ENCODE measurements at places on chromosomes 1 and 21. TPM values are rescaled to one million over a fixed set of nuclear protein-coding genes. Genes with fewer than 3 reads are reported as not detected.

GRCh38 chr1:218485241-218485928 lies 140.2 kb downstream of the TGFB2 start:
- DNase-seq, result no peak

DNA sequence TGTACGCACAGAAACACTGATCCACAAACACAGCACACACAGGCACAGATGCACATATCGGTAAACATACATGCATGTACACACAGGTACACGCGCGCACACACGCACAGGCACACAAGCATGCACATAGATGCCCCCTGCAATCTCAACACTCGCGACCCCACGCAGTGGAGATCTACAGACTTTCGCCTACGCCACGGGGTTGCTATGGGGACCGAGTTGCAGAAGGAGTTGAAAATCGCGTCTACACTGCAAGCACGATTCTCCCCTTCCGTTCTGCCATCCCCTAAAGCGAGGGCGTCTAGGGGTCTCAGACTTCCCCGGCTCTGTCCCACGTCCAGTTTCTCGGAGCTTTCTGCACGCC lies 826 bp downstream of the TRIM17 start:
- no peak for DNase-seq

DNA sequence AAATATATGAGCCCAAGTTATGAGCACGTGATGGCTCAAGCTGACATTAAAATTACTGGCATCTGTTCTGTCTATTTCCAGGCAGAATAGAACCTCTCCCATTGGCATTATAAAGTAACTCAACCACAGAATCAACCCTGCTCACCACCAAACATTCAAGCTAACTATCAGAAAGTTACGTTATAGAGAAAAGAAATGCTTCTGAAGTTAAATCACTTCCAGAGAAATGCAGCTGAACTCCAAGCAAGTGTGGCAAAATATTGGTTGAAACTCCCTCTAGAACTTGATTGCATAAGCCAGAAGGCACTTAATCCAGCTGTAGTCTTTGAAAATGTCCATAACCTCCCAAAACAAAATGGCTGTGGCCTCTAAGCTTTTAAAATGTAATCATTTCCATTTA lies 36.2 kb upstream of the UBE2U start:
- peak; percentile 55 for DNase-seq

DNA sequence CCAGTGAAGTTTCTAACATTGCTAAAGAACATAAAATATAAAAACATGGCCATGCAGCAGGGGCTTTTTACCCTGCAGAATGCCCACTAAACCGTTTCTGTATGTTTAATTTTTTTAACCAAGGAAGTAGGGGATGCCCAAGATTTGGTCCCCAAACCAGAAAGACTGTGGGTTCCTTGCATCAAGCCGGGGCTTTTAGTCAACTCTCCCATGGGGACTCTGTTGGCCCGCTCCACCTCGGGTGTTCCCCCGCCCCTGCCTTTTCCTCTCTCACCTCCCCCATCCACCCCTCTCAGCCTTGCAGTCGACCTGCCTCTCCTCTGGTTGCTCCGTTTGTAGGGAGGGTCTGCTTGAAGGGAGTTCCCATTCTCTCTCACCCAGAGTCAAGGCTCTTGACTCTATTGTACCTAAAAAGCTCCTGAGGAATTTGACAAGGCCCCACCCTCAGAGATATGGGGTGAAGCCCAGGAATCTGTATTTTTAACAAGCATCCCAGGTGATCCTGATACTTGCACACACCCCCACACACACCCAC lies 117.5 kb downstream of the TOMM20 start:
- no peak for DNase-seq

GRCh38 chr1:103256490-103256889 lies 148.2 kb upstream of the COL11A1 start:
- DNase-seq, result peak; percentile 44

Gene ADAM30
- polyA plus RNA-seq, result not detected

GRCh38 chr1:8583031-8583430 lies 234.4 kb downstream of the RERE start:
- no peak for DNase-seq

GRCh38 chr1:168767894-168768584 lies 39.0 kb upstream of the DPT start:
- peak; percentile 72 for DNase-seq

GRCh38 chr1:17941431-17942189 lies 166.0 kb upstream of the IGSF21 start:
- no peak for DNase-seq

Gene FAM177B
- polyA plus RNA-seq, result not detected

Gene GJB3
- polyA plus RNA-seq, result not detected

DNA sequence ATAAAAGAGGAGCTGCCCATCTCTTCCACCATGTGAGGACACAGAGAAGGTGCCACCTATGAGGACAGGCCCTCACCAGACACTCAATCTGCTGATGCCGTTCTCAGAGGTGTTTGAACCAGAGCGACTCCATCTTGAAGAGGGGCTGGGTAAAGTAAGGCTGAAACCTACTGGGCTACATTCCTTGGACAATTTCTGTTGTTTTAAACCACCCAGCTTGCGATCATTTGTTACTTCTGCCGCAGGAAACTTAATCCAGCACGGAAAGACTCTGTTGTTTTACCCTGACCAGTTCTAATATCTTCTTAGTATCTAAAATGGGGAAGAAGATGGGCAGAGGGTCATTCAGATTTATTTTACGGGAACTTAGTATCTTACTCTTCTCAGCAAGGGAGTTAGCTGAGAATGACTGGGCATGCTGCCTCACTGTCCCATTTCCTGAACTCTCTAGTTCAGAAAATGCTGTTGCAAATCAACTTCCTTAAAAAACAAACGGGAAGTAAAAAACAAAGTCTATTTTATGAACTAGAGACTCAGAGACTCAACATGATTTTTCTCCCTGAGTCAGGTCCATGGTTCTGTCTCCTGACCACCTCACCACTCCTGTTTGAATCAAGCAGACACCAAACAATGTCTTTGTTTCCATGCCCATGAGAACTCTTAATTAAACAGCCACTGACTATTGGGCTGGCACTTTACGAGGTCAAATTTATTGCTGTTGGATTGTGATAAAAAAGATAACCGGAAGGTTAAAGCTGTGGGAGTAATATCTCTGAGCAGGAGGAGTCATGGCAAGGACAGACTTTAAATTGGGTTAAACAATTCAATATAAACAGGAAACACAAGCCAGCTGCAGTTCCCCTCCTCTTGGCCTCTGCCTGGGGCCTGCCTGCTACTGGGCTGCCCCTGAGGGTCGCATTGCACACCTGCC lies 23.8 kb upstream of the IFNAR1 start:
- no peak for DNase-seq

Gene LCE1E
- 0.08 TPM for polyA plus RNA-seq

- DNase-seq, result no peak
Observed at GRCh38 chr1:93219443-93219842, 38.9 kb downstream of the CCDC18 start.

Gene KIF2C
- 41.9 TPM for polyA plus RNA-seq

- no peak for DNase-seq
Observed at GRCh38 chr1:17447501-17447992, 8.1 kb upstream of the RCC2 start.

GRCh38 chr1:243346468-243346867 lies 90.6 kb downstream of the SDCCAG8 start:
- DNase-seq, result no peak

DNA sequence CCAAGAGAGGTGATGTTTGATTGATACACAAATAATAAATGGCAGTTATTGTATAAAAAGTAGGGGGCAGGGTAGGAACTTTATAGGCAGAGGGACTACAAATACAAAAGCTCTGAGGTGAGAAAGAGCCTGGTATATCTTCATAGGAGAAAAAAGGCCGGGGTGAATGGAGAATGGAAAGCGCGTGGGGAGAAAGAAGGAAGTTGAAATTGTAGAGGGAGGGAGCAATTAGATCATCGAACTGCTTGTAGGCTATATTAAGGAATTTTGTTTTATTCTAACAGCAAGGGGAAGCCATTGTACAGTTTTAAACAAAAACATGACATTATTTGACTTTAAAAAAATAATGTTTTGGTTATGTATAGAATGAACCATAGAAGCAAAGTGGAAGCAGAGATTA lies 147.4 kb downstream of the PDE4B start:
- DNase-seq, result no peak

- peak; percentile 82 for DNase-seq
Observed at GRCh38 chr1:10980094-10980577, 32.3 kb upstream of the TARDBP start.

GRCh38 chr21:43304206-43304605 lies 122.7 kb downstream of the SIK1 start:
- no peak for DNase-seq

GRCh38 chr1:156598731-156599432 lies 2.4 kb downstream of the GPATCH4 start:
- DNase-seq, result no peak

Gene AP4B1
- polyA plus RNA-seq, result 16.8 TPM

- peak; percentile 25 for DNase-seq
Observed at GRCh38 chr1:1399872-1400575, 889 bp upstream of the CCNL2 start.

Gene KCNK1
- polyA plus RNA-seq, result 0.48 TPM

- DNase-seq, result no peak
Observed at GRCh38 chr1:232468249-232468648, 161.7 kb downstream of the SIPA1L2 start.

DNA sequence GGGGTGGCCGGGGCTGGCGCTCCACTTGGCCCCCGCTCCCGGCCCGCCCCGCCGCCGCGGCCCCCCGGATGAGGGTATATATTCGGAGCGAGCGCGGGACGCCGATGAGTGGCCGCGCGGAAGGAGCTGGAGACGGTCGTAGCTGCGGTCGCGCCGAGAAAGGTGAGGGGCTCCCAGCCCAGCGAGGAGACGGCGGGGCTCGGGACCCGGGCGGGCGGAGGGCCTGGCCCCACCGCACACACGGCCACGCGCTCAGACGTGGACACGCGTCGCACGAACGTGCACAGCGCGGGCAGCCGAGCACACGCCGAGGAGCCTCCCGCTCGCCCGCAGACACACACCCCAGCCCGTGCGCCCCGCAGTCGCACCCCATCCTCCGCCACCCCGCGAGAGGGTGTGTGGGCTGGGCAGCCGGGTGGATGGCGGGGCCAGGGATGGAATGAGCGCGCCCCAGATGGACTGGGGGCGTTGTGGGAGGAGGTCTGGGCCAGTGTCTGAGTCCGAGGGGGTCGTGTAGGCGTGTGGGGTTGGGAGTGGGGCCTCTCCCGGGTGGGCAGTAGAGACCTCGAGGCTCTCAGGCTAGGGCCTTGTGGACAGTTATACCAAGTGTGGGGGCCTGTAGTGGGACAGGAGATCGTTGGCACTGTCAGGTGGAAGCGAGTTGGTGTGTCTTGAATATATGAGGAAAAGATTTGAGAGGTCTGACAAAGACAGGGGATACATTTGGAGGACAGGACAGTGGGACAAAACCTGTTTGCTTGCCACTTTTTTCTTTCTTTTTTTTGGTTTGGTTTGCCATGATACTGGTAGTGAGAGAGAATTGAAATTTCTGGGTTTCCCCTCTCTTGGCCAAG lies at the start of gene UAP1:
Gene UAP1 (plus strand): TSS at position 107 of the 854 bp plus-strand sequence. CDS start 4,347 bp downstream, outside the sequence.
- no peak for DNase-seq

- DNase-seq, result no peak
Observed at GRCh38 chr1:59340411-59341307, 43.8 kb downstream of the FGGY start.

Gene AMY2A
- polyA plus RNA-seq, result not detected

- DNase-seq, result no peak
Observed at GRCh38 chr1:241589521-241589920, 50.6 kb downstream of the CHML start.

DNA sequence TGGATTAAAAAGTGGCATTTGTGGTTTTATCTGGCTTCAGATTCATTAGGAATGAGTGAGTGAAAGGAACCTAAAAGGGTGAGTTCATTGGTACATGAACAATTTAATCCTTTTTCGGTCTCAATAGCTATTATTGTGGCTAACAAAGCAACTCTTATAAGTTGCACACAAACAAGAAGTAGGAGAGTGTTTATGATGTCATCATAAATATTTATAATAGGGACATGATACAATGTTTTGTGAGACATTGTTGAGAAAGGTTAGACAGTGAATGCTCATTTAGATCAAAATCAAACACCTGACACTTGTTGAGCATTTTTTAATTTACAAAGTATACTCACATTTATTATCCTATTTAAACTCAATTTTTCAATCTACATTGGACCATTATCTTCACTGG lies 363.4 kb downstream of the PDE4B start:
- DNase-seq, result no peak

Gene LGR6
- 0.02 TPM for polyA plus RNA-seq

- peak; percentile 55 for DNase-seq
Observed at GRCh38 chr21:36004441-36004840, 55.9 kb downstream of the SETD4 start.

Gene C1orf185
- not detected for polyA plus RNA-seq

- peak; percentile 13 for DNase-seq
Observed at GRCh38 chr1:166843769-166844596, 4.7 kb downstream of the POGK start.

Gene TNNI3K
- 0.27 TPM for polyA plus RNA-seq

Gene REN
- polyA plus RNA-seq, result 0.11 TPM

Gene SLAMF1
- not detected for polyA plus RNA-seq

GRCh38 chr1:151858030-151858746 lies 4.7 kb upstream of the THEM5 start:
- DNase-seq, result peak; percentile 28

DNA sequence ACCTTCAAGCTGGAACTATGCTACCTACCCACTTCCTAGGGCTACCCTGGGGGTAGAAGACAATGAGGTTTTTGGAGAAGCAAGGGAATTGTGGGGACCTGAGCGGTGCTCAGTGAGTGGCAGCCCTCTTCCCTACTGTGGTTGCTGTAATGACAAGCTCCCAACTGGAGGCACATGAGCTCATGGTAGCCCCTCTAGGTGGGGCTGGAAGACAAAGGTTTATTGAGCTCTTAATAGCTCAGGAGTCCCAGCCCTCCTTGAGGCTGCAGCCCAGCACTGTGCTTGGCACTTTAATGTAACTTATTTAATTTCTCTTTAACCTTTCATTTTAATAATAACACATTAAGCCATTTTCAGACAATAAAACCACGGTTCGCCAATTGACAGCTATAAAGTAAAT lies 528.9 kb downstream of the OMA1 start:
- DNase-seq, result no peak

DNA sequence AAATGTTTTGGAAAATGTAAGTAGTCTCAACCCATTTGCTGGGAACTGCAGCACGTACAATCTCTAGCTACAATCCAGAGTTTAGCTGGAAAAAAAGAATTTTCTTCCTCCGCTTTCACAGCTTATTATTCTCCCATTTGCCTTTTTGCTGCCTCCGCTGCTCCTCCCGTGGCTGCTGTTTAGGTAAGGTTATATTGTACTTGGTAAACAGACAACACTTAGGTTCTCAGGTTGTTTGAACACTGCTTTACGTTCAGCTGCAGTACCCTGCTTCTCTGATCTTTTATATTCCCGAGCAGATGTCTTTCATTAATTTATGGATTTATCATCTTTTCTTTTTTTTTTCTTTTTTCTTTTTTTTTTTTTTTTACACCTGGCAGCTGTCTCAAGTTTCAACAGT lies 14.3 kb downstream of the PROX1 start:
- no peak for DNase-seq
